ENCODE measurements at places on chromosomes 4 and X.

GRCh38 chr4:181650033-181650825 is 593.0 kb upstream of the TENM3 start:
- no peak for DNase-seq

GRCh38 chr4:105186701-105187161 is 40.1 kb downstream of the TET2 start:
- no peak for DNase-seq

DNA sequence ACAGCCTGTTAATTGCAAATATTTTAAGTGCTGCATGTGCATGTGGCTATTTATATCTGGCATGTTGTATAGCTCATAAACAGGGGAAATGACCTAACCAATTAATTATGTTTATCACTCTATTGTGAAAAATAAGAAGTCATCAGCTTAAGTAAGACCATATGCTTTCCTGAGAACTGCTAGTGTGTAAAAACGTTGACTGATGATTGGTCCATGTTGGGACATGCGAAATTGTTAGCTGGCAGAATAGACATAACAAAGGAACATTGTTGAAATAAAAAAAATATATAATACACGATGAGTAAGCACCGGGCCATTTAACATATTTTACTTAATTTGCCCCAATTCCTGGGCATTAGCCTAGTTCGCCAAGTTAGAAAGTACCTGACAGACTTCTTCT is 207.5 kb downstream of the ANK2 start:
- no peak for DNase-seq

DNA sequence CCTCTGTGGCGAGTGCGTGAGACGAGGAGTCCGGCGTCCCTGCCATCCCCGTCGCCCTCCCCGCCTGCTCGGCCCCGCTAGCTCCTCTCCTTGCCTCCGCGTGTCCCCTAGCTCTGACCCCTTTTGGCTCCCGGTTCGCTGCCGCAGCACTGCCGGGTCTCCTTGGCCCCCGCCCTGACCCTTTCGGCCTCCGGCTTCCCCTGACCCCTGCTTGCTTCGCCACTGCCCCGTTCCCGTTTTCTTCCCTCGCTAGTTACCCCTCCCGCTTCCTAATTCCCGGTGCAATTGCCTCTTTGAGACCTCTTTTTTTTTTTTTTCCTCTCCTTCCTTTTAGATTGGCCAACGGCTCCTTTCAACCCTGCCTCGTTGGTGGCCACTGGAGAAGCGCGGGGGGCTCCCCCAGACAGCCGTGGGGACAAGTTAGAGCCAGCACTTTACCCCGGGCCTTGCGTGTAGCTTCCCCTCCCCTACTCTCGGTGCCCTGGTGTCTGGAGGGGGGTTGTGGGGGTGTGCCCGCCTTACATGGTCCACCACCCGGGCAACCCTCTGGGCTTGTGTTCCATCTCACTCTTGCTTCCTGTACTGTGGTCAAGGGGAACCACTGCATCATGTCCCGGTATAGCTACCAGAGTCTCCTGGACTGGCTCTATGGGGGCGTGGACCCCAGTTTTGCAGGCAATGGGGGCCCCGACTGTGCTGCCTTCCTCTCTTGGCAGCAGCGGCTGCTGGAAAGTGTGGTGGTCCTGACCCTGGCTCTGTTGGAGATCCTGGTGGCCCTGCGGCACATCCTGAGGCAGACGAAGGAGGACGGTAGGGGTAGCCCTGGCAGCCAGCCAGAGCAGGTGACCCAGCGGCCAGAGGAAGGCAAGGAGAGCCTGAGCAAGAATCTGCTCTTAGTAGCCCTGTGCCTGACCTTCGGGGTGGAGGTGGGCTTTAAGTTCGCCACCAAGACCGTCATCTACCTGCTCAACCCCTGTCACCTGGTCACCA is 548 bp downstream of the TMEM164 start:
- no peak for DNase-seq

GRCh38 chrX:13090027-13090338 is 45.6 kb upstream of the FAM9C start:
- DNase-seq: no peak

All from stimulated activated CD8-positive, alpha-beta memory T cell treated with anti-CD3 and anti-CD28 coated beads, Interleukin-4, amount 100 ng/mL, for 48 hours (primary cell).